ENCODE measurements at places on chromosomes 7 and 10. TPM values are rescaled to one million over a fixed set of nuclear protein-coding genes. Genes with fewer than 3 reads are reported as not detected.

DNA sequence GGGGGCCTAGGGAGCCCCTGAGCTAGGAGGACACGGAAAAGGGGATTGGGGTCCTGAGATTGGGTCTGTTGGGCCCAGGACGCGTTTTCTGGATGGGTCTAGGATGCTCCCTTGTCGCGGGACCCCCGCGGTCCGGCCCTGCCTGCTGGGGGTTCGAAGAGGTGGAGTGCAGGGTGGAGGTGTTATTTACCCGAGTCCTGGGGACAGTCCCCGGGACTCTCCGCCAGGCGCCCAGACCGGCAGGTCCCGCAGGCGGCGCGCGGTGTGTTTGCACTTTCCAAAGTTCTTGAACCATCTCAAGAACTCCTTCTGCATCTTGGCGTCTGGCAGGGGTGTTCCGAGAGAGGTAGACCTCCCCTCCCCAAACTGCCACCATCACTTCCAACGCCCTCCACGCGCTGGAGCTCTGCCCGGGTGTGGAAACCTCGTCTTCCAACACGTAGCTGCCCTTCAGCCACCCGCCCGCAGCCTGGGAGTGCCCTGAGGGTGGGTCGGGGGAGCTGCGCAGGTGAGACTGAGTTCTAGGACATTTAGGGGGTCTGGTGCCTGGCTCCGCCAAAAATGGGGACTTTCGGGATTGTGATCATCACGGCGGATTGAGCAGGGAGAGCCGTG is 569 bp downstream of the CAV1 start:
- peak; percentile 70 for DNase-seq

GRCh38 chr10:32105782-32106382 is 49.7 kb upstream of the KIF5B start:
- DNase-seq = no peak

DNA sequence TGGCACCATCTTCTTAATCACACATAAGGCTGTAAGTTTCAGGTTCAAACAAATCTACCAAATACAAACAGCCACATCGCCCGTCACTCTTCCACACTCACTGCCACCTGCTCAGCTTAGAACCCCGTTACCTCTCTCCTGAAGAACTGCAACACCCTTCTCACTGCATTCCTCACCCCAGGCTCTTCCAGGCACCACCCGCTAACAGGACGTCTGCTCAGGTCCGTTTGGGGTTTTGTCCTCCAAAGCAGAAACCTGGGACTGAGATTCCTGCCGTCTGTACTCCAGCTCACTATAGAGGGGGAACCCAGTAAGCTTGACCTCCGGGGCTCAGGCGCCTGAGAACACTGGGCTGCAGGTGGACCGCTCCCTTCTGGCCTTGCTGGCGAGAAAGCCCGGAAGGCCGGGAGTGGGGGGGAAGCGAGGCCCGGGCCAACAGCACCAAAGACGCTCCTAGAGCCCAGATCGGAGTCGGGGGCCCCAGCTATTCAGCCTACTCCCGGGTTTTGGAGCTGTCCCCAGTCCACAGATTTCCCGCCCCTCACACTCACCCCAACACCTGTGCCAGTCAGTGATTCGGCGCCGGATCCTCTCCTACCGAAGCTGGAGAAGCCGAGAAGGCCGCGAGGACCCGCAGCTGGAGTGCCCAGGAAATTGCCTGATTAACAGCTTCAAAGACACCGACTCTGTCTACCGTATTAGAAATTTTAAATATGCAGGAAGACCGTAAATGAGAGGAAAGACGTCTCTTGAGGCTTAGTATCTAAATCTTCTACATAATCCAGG is at the start of gene AP3M1:
AP3M1 (minus strand) TSS at position 625 of the 786 bp plus-strand sequence. CDS start 12,449 bp downstream, outside the sequence.
- no peak for DNase-seq

DNA sequence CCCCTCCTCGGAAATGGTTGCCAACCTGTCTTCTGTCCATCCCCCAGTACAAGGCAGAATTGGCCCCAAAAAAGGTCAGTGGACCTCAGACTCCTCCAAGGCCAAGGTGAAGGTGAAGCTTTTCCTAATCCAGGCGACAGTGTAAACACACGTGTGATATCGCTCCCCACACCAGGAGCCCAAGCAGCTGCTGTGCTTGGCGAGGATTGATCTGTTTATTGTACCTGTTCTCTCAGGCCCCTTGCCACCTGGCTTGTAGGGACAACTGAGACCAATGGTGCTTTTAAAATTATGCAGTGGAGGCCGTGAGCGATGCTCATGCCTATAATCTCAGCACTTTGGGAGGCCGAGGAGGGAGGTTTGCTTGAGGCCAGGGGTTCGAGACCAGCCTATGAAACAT is 66.1 kb upstream of the GTF2IRD1 start:
- DNase-seq = no peak

GRCh38 chr10:30755441-30755953 is 125.9 kb upstream of the LYZL2 start:
- DNase-seq = no peak

Gene INMT
- total RNA-seq = 44.8 TPM

Gene NEUROD6
- total RNA-seq = not detected

Gene SLC16A12
- 38.8 TPM for total RNA-seq
